ENCODE measurements at places on chromosomes 3 and 15. TPM values are rescaled to one million over a fixed set of nuclear protein-coding genes. Genes with fewer than 3 reads are reported as not detected.

GRCh38 chr3:95711789-95712188 is 1102.6 kb upstream of the EPHA6 start:
- DNase-seq = no peak

Gene CD200R1
- 0.02 TPM for polyA plus RNA-seq

DNA sequence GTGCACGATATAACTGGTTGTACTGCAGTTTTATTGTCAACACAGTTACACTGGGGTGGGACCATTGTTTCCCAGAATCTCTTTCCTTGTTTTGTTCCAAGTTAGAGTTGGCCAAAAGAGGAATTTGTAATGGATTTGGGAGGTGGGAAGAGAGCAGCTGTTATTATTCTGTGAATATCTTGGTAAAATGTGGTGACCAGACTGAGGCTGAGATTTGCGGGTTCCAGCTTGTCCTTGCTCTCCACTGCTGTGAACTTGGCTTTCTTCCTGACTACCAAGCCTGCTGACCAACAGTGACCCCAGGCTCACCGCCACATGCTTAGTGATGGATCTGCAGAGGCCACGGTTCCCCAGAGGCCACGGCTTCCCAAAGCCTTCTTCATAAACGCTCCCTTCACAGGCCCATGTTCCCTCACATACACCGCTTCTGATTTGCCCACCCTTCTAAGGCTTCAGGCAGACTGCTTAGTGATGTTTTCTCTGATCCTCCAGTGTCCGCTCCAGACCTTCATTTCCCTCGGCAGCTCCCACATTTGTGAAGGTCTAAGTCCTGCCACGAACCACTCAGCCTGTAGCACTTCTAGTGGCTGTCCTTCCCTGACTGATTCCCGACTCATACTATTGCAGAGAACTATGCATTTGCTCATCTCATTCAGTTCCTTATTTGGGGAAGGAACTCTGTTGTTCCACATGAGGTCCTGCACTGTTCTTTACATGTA is 525.5 kb upstream of the RGMA start:
- DNase-seq = no peak

Gene NDUFB5
- polyA plus RNA-seq = 35.3 TPM

Data from SK-N-SH (cell line).